Glutamatergic neuron (in vitro differentiated cells): ENCODE measurements at places on chromosomes 13 and 19. TPM values are rescaled to one million over a fixed set of nuclear protein-coding genes. Genes with fewer than 3 reads are reported as not detected.

PRRG2 gene
- total RNA-seq = 0.29 TPM

CGB8 gene
- total RNA-seq = not detected

ZNF558 gene
- total RNA-seq = 11.7 TPM

C13orf46 gene
- total RNA-seq = 0.71 TPM

PSG4 gene
- total RNA-seq = not detected

PLPP2 gene
- total RNA-seq = 0.64 TPM

SIGLEC8 gene
- not detected for total RNA-seq

ZNF66 gene
- total RNA-seq = 20.0 TPM

ERFL gene
- 1.6 TPM for total RNA-seq

CYP2S1 gene
- total RNA-seq = 6.0 TPM

ZNF471 gene
- total RNA-seq = 18.7 TPM

UQCRFS1 gene
- total RNA-seq = 34.9 TPM

CGB2 gene
- not detected for total RNA-seq

KLK12 gene
- 0.66 TPM for total RNA-seq

LILRA1 gene
- not detected for total RNA-seq

OSCAR gene
- total RNA-seq = not detected

AKAP8 gene
- total RNA-seq = 28.9 TPM

BTBD2 gene
- 70.4 TPM for total RNA-seq

MCEMP1 gene
- total RNA-seq = not detected

OVOL3 gene
- total RNA-seq = not detected

SLC25A41 gene
- 0.29 TPM for total RNA-seq

C19orf81 gene
- 10.4 TPM for total RNA-seq

PLVAP gene
- not detected for total RNA-seq

SERPINE3 gene
- total RNA-seq = not detected

EEF2 gene
- total RNA-seq = 2,255 TPM

KANK2 gene
- 23.0 TPM for total RNA-seq

ZNF547 gene
- total RNA-seq = 9.5 TPM

LGALS7 gene
- total RNA-seq = not detected

DMRTC2 gene
- not detected for total RNA-seq

ATP4B gene
- total RNA-seq = not detected

GPR180 gene
- 3.0 TPM for total RNA-seq

EDDM13 gene
- not detected for total RNA-seq

PGLYRP1 gene
- not detected for total RNA-seq

AP3D1 gene
- total RNA-seq = 133 TPM

MIA gene
- not detected for total RNA-seq

ELSPBP1 gene
- total RNA-seq = not detected

FAAP24 gene
- 1.4 TPM for total RNA-seq

TSHZ3 gene
- 7.4 TPM for total RNA-seq

HPN gene
- total RNA-seq = 0.29 TPM

GPC6 gene
- 11.8 TPM for total RNA-seq

A1BG gene
- 27.3 TPM for total RNA-seq

OR7C1 gene
- not detected for total RNA-seq

KLF2 gene
- not detected for total RNA-seq
